Fibroblast of skin of left quadriceps (primary cell): ENCODE measurements at places on chromosomes 12 and 14.
A peak's percentile ranks its signal among the peaks of the same experiment; 100 is the strongest.

- no peak for DNase-seq
Observed at GRCh38 chr12:46752396-46752795, 73.4 kb downstream of the SLC38A4 start.

DNA sequence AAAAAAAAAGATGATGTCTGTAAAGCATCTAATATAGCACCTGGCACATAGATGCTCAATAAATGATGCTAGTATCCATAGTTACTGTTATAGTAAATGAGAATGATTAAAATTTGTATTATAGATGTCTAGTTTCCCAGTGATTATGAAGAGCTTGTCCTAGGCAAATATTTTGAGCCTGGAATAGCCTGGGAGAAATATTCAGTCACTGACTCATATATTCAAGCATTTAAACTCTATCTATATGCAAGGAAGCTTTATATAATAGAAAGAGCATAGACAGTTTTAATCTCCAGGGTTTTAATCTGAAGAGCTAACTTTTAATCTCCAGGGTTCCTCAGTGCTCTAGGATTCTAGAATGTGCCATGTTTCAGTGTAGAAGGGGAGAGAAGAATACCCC is 91.5 kb upstream of the VASH1 start:
- no peak for DNase-seq

DNA sequence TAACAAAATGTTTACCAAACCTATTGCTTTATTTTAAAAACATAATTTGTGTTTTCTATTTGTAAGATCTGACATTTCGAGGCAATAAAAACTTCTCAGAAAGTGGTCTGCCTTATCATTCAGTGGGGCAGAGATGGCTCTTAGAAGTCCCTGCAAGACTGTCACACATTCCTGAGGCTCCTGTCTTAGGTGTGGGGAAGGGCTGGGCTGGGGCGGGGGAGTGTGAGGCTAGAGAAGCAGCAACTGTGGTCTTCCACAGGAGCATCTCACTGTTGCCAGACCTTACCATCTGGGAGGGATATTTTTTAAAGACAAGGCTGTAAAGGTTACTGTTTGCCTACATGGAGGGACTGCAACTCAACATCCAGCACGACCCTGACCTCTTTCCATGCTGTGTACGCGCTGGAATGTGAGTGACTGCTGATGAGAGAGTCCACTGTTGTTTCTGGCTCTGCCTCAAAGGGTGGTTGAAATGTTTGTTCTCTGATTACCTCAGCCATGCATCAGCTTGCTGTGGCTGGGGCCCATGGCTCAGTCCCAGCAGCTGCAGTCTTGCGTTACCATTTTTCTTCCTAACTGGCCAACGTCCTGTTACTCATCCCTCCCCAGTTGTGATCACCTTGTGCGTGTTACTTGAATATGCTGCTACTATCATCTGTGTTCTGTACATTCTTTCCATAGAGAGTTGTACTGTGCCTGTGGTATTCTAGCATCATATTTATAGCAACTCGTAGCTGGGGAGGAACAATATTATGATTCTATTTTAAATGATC is 12.4 kb downstream of the ERG28 start:
- peak; percentile 23 for DNase-seq

GRCh38 chr12:70828351-70828750 is 92.2 kb downstream of the PTPRR start:
- DNase-seq: peak; percentile 29

DNA sequence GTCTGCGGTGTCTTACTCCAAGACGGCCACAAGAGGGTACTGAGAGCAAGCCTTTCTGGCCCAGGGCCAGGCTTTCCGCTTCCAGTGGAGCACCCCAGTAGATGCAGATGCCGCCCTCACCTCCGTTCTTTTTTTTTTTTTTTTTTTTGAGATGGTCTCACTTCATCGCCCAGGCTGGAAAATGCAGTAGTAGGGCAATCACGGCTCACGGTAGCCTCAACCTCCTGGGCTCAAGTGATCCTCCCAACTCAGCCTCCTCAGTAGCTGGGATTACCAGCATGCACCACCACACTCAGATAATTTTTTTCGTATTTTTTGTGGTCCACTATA is 5.6 kb upstream of the LBHD2 start:
- peak; percentile 37 for DNase-seq

GRCh38 chr14:96514694-96515093 is 12.5 kb downstream of the PAPOLA start:
- DNase-seq: no peak

- no peak for DNase-seq
Observed at GRCh38 chr14:71231521-71232393, 324.5 kb downstream of the PCNX1 start.

- DNase-seq: no peak
Observed at GRCh38 chr14:28987516-28987915, 220.9 kb downstream of the FOXG1 start.

GRCh38 chr14:100056964-100057795 is 8.0 kb upstream of the EVL start:
- no peak for DNase-seq

GRCh38 chr12:76035045-76035444 is 3.5 kb upstream of the PHLDA1 start:
- no peak for DNase-seq

GRCh38 chr12:12683725-12684124 is 12.3 kb downstream of the GPR19 start:
- DNase-seq: no peak

- DNase-seq: no peak
Observed at GRCh38 chr14:24508155-24508840, at the start of gene CMA1. Gene CMA1, minus strand, starts transcription at chr14:24508265. Its CDS starts 30 bp downstream, at chr14:24508235.

- DNase-seq: no peak
Observed at GRCh38 chr12:3761116-3761735, 8.3 kb upstream of the CRACR2A start.

DNA sequence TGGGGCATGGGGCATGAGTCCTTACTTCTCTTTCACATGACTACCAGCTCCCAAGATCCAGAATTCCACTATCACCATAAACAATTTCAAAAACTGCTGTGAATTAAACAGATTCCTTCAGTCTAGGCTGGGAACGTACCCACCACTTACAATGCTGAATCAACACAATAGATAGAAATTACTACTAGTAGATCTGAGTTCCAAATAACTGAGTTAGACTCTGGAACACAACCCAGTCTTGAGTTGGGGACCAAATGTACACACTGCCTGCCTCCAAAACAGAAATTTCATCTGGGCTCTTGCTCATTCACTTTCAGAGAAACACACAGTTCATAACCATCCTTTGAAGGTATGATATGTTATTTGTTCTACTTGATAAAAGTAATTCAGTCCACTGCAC is 8.9 kb downstream of the CORO1C start:
- no peak for DNase-seq

GRCh38 chr14:102659797-102660196 is 67.3 kb downstream of the RCOR1 start:
- peak; percentile 34 for DNase-seq

GRCh38 chr12:116140529-116140928 is 137.0 kb downstream of the MED13L start:
- no peak for DNase-seq

DNA sequence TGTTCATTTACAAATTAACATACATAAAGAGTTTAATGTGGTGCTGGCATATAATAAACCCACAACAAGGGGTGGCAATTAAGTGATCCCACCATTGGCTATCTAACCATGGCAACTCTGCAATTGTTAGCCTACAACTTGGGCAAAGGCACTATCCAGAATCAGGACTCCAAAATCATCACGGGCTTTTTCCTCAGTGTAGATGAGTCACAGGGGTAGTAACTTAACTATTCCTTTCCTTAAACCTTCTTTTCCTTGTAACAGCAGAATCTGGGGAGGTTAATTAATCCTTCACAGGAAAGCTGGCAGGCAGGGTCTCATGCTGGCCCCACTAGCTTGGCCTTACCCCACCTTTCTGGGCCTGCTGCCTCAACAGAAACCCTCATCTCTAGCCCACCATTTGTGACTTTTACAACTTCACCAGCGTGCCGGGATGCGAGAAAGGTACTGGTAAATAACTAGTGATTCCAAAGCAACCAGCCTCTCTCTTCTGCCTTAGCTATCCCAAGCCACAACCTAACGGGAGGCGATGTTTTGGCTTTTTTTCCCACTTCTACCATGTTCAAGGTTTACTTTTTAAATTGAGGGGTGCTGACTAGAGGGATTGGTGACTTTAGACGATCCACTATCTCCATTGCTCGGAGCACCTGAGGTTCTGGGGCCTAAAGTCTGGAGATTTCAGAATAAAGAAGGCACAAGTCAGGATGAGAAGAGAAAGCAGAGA is 744 bp downstream of the ATP5MC2 start:
- DNase-seq: no peak
